ENCODE measurements at places on chromosomes 7 and 10.

- DNase-seq: no peak
Measured at GRCh38 chr10:44385696-44386441, 972 bp upstream of the CXCL12 start.

GRCh38 chr10:8159341-8160165 lies 105.1 kb downstream of the GATA3 start:
- DNase-seq: no peak

- DNase-seq: no peak
Measured at GRCh38 chr10:129901389-129902006, 62.6 kb downstream of the EBF3 start.

- DNase-seq: peak; percentile 64
Measured at GRCh38 chr10:94042001-94042833, 48.5 kb downstream of the PLCE1 start.

GRCh38 chr10:78458983-78459638 lies 425.4 kb downstream of the RPS24 start:
- DNase-seq: no peak

DNA sequence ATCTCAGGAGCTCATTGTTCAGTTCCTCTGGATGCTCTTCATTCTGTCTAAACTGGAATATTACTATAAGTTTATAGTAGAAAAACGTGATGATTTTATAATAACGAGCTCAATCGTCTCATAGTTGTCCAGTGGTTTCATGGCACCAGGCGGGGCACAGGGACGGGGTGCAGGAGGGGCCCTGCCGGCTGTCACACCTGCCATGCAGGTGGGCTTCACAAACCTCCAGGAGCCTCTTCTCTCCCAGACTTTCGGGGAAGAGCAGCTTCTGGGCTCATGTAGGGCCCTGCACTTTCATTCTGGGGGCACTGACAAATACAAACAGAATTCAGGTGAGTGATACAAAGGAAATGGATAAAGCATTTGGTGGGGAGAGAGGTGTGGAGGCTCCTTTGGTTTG lies 146.9 kb upstream of the KLF6 start:
- DNase-seq: no peak

DNA sequence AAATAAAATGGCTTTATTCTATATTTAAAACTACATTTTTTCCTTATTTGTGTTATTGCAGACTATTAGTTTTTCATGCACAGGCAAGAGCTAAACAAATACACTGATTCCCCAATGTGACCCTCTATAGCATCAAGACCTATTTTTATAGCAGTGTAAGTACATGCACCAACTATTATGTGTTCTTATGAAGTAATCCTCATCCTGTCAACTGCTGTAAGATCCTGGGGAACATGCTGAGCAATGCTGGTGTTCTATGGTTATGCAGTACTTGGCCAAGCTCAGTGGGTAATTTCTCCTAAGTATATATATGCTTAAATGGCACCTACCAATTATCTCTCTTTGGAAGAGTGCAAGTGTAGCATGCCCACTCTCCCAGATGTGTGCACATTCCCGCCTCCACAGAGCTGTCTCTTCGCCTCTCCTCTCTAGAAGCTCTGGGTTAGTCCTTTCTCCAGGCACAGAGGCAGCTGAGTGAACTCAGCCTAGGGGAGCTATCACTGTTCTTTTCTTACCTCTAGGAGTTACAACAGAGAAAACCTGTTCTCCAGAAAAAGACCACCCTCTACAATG lies 428.8 kb downstream of the KCNMA1 start:
- DNase-seq: no peak

DNA sequence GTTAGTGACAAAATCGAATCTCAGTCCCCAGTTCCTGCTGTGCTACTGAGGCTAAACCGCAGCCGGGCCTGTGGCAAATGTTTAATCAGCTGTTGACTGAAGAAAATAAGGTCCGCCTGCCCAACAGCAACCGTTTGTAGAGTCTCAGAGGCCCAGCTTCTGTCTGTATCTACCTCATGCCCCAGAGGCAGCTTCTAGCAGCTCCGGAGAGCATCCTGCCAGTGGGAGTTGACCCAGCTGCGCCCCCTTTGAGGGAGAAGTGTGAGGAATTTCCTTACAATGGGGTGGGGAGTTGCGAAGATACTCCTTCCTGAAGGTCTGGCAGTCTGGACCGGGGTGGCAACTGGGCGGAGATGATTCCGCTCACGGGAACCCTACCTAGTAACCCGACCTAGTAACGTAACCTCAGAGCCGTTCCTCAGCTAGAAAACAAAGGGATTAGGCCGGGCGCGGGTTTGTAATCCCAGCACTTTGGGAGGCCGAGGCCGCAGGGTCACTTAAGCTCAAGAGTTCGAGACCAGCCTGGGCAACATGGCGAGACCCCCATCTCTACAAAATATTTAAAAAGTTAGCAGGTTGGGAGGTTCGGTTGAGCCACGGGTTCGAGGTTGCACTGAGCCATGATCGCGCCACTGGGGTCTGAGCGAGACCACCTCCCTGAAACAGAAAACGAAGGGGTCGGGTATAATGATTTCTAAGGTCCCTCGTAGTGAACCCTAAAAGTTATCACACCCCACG lies 846 bp upstream of the ZNF775 start:
- DNase-seq: no peak

All from GM04504 (cell line).